ENCODE measurements at places on chromosomes 16 and 17.

DNA sequence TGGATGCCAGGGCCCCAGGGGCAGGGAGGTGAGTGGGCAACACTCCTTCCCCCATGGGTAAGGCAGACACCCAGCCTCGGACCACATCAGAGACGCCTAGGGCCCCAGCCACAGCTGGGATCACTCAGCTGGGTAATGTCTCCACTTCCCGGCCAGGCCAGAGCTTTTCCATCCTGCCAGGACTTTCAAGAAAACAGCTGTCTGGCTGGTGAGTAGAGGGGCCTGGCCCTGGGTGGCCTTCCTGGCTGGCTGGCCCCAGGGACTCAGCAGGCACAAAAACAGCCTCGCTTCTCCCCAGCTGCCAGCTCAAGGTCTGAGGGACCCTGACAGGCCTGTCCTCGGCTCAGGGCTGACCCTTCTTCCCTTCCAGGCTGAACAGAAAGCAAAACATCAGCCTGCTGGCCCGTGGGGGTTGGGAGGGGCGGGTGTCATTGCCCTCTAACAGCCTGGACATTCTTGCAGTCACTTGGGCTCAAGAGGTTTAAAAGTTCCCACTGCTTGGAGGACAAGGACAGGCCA lies 45.3 kb upstream of the JPH3 start:
- no peak for DNase-seq

DNA sequence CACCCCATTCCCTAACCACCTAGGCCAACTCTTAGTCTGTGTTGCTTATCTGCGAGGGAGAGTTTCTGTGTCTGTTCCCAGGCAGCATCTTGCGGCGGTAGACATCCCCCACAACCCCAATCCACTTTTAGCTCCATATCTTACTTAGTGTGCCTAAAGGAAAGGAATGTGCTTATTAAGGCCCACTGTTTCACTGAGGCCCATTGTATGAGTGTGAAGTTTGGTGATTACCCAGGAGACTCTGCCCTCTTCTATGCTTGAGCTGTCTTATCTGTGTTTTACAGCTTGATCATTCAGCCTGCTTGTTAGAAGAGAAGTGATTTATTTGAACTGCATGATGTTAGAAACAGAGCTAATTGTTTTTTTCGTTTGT lies 10.3 kb upstream of the MLYCD start:
- DNase-seq: no peak

GRCh38 chr16:67170949-67171649 lies 761 bp downstream of the NOL3 start:
- no peak for DNase-seq

GRCh38 chr17:64657610-64658125 lies 4.4 kb downstream of the SMURF2 start:
- DNase-seq: no peak

- DNase-seq: peak; percentile 39
Measured at GRCh38 chr16:13997933-13998332, 73.2 kb upstream of the MRTFB start.

- DNase-seq: peak; percentile 25
Measured at GRCh38 chr17:3636908-3637373, 381 bp downstream of the CTNS start.

- peak; percentile 66 for DNase-seq
Measured at GRCh38 chr16:74999219-74999608, 390 bp downstream of the ZNRF1 start.

DNA sequence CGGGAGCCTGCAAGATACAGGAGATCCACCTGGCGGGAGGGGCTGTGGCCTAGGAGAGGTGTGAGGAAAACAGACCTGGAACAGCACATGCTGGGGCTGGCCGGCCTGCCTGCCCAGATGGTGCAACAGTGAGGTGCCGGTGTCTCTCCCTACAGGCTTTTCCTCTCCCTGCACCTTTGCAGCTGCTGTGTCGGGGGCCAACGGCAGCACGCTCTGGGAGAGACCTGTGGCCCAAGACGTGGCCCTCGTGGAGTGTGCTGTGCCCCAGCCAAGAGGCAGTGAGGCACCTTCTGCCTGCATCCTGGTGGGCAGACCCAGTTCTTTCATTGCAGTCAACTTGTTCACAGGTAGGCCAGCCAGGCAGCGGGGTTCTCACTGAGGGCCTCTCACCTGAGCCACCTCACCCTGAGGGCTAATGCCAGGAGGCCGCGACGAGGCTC lies 15.9 kb downstream of the RGS11 start:
- DNase-seq: no peak

GRCh38 chr17:47184681-47185080 lies 4.4 kb downstream of the CDC27 start:
- no peak for DNase-seq

GRCh38 chr17:6455321-6455705 lies 11.1 kb downstream of the PIMREG start:
- no peak for DNase-seq

DNA sequence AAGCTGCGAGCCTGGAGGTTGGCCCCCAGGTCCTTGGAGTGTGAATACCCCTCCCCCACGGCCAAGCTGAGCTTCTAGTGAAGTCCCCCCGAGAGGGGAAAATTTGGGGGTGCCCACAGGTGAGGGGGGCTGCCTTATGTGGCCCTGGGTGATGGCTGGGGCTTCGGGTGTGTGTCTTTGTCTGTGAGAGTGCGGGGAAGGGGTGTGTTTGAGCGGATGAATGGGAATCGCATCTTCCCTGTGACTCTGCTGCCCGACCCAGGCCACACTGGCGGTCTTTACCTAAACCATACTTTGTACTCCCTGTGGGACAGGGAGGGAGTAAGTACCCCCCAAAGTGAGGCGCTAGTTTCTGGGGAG lies 1.3 kb downstream of the SBK1 start:
- DNase-seq: no peak

GRCh38 chr17:80504686-80505413 lies 28.4 kb upstream of the NPTX1 start:
- DNase-seq: no peak

GRCh38 chr17:64148017-64148631 lies 18.2 kb upstream of the ERN1 start:
- DNase-seq: peak; percentile 54

DNA sequence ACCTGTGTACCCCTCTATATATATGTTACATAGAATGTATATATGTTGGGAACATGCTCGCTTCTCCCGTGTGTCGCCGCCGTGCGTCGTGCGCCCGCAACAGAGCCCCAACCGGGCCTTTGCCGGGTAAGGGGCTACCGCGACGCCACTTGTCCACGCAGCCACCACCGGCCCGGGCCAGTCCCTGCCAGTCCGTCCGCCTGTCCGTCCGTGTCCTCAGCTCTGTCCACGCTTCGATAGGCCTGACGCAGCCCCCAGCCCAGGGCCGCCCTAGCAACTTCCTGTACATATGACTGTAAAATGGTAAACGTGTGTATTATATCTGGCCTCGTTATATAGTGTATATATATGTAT lies 25.9 kb downstream of the SREBF1 start:
- no peak for DNase-seq

DNA sequence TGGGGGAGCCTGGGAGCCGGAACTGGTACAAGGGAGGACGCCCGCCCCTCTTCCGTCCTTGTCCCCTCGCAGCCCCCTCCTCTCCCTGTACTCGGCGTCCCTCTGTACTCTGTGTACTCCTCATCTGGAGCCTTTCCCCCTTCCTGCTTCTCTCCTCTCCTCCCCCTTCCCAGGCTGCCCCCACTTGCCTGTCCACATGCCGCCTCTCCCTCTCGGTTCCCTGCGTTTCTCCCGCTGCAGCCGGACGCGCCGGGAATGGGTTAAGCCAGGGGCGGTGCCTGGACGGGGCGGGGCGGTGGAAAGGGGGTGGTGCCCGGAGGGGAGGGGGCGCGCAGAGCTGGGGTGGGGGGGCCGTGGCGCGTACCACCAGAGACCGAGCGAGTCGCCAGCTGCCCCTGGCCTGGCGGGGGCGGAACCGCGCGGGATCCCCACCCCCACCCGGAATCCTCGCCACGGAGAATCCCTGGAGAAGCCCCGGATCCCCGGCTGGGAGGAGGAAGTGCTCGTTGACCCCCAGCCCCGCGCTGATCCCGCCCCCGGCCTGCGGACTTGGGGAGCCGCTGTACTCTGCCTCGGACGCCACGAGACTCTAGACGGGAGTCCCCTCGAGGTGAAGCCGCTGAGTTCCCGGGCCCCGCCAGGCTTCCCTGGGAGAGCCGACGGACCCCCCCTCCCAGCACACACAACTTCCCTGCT lies 22.6 kb downstream of the GJD3 start:
- DNase-seq: no peak

DNA sequence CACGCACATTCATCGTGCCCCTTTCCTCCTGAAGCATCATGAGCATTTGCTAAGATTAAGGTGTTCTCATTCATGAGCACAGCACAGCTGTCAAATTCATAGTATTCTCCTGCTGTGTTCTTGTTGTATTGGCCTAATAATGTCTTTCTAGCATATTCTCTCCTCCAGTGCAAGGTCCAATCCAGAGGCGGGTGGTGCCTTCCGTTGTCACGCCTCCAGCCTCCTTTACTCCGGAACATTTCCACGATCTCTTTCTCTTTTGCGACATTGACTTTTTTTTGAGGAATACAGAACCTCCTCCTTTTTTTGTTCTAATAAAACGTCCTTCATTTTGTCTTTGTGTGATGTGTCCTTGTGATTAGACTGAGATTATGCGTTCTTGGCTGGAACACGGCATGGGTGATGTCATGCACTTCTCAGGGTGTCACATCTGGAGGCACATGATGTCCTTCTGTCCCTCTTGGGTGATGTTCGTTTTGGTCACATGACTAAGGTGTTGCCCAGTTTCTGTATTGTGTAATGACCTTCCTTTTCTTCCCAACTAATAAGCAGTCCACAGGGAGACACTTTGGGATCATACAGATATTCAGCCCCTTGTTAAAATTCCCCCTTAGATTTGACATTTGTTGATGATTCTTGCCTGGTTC lies 66.3 kb downstream of the CLEC16A start:
- no peak for DNase-seq

DNA sequence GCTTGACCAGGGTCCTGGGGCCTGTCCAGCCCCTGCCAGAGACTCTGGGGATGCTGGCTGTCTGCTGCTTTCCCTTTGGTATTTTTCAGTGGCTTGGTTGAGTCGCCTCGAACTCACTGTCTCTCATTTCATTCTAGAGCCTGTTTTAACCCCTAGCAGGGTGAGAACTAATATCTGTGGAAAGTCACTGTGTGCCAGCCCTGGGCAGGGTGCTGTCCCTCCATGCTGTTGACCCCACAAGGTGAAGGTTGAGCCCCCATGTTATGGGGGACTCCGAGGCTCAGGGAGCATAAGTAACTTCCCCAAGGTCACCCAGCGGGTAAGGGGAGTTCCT lies 33.0 kb downstream of the DCAKD start:
- DNase-seq: no peak

- DNase-seq: no peak
Measured at GRCh38 chr17:33786478-33786877, 468.6 kb upstream of the CCL2 start.

All from NB4 (cell line).